ENCODE measurements at places on chromosomes 5 and 9.

DNA sequence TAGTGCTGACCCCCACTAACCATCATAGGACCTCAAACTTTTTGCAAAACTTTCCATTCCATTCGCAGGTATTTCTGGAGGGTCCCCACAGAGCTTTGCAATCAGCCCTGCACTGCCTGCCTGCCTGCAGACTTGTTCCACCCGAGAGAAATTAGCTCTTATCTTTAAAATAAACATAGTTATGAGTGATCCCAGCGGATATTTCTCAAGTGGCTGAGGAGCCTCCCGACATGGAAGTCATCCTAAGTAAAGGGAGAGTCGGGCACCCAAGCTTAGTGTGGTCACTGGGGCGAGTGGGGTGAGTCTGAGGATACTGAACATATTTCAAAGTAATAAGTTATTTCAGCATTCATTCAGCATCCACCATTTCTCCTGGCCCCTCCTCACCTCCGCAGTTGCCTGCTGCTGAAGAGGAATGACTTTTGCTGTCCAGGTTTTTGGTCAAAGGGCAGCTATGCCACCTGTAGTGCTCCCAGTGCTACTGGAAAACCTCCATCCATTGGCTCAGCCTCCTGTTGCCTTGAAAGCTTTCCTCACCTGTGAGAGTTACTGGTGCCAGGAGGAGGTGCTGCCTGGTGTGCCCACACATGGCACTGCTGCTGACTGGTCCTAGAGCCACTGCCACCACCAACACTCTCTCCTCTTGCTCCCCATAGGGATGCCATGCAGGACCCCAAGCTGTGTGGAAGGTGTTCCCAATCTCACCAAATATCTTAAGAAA is 89.7 kb upstream of the PCSK1 start:
- DNase-seq = no peak

- DNase-seq = no peak
Observed at GRCh38 chr5:141613344-141613743, 5.5 kb downstream of the DIAPH1 start.

DNA sequence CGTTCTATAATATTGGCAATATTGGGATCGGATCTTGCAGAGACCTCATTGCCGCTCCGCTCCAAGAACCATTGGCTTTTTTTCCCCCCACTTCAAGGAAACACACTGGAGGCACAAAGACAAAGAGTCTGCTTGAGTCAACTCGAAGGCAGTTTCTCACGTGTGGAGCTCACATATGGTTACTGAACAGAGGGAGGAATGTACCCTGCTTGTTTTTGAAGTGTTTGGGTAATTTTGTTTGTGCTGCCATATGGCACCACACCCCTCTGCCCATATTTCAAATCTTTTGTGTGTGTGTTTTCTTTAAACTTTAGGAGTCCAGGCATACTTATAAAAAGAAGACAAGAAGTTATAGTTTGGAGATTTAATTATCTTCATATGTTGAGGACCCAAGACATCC is 595.9 kb downstream of the DTWD2 start:
- DNase-seq = no peak

- DNase-seq = no peak
Observed at GRCh38 chr5:14675865-14676300, 11.4 kb downstream of the OTULIN start.

- no peak for DNase-seq
Observed at GRCh38 chr5:158376679-158377078, 517.7 kb upstream of the CLINT1 start.

GRCh38 chr5:139186752-139187326 is 11.3 kb downstream of the SIL1 start:
- DNase-seq = no peak

GRCh38 chr9:106482733-106483132 is 380.2 kb upstream of the ZNF462 start:
- no peak for DNase-seq

GRCh38 chr5:132365213-132365612 is 4.3 kb upstream of the SLC22A5 start:
- DNase-seq = no peak

DNA sequence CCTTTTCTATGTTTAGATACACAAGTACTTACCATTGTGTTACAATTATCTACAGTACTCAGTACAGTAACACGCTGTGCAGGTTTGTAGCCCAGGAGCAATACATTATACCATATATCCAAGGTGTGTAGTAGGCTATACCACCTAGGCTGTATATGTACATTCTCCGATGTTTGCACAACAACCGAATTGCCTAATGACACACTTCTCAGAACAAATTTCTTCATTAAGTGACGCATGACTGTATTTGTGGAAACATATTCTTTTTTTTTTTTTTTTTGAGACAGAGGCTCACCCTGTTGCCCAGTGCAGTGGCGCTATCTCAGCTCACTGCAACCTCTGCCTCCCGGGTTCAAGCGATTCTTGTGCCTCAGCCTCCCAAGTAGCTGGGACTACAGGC is 4.0 kb upstream of the RAD23B start:
- DNase-seq = no peak

DNA sequence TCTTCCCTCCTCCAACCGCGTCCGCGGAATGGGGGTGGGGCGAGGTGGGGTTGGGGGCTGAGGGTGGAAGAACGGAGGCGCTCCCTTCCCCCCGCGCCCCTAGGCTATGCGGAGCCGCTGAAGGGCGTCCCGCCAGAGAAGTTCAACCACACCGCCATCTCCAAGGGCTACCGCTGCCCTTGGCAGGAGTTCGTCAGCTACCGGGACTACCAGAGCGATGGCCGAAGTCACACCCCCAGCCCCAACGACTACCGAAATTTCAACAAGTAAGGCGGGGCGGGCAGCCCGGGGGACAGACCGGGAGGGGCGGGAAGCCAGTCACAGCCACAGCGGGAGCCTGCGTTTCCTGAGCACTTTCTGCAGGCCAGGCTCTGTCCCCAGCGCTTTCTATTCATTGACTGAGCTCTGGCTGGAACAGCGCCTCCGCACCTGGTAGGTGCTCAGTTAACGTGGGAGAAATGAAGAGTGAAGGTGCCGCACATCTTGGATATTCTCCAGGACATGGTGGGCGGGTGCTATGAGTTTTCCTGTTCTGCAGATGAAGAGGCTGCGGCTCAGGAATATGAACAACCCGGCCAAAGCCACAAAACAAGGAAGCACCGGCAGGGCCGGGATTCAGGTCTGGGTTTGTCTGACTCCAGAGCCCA is 11.3 kb downstream of the MYOZ3 start:
- DNase-seq = peak; percentile 64

DNA sequence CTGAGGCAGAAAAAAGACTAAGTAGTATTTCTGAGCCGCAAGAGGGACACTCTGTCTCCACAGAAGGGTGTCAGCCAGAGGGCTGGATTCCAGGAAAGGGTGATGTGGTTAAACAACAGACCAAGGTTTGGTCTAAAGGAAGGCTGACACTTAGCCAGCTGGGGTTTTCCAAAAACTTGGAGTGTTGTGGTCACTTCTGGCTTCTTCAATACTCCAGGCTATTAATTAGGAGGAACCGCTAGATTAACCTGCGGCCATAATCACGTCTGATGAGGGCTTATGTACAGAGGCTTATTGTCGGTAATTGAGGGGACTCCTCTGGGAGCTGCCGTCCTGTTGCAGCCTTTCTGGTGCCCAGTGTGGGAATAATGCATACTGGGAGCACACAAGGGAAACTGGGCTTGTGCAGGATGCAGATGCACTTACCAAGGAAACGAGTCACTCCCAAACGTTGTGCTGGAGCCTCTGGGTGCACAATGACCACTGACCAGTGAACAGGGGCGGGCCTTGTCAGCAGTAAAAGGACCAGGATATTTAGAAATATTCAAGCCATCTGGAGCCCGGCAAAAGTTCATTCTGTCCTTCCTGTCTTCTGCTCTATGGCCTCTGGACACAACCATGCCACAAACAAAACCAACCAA is 70.2 kb upstream of the TUT7 start:
- DNase-seq = no peak

DNA sequence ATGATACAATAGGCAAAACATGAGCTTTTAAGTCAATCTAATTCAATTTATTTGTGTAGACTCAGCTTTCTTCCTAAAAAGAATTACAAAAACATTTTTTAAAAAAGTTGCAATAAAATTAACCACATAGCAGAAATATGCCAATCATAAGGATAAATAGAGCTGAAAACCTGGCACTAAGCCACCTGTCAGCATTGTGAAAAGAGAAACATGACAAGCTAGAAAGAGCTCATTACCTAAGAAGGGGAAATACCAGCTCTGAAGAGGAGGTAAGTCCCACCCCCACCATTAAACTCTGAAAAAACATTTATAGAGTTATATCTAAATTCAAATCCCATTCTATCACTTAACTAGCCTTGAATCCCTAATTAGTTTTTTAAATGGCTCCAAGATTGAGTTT is 372.9 kb downstream of the OSTF1 start:
- no peak for DNase-seq

GRCh38 chr5:109826426-109826825 is 136.7 kb downstream of the MAN2A1 start:
- DNase-seq = no peak

DNA sequence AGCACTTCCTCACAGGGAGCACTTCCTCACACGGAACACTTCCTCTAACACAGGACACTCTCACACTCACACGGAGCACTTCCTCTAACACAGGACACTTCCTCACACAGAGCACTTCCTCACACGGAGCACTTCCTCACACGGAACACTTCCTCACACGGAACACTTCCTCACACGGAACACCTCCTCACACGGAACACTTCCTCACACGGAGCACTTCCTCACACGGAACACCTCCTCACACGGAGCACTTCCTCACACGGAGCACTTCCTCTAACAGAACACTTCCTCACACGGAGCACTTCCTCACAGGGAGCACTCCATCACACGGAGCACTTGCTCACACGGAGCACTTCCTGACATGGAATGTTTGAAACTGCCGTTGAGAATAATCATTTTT is 13.4 kb downstream of the POMT1 start:
- DNase-seq = no peak

GRCh38 chr5:34756781-34757624 is 82.0 kb upstream of the TTC23L start:
- no peak for DNase-seq

- DNase-seq = no peak
Observed at GRCh38 chr5:145178641-145179523, 656.3 kb downstream of the PRELID2 start.

- DNase-seq = no peak
Observed at GRCh38 chr5:146643776-146644175, 127.8 kb upstream of the GPR151 start.

DNA sequence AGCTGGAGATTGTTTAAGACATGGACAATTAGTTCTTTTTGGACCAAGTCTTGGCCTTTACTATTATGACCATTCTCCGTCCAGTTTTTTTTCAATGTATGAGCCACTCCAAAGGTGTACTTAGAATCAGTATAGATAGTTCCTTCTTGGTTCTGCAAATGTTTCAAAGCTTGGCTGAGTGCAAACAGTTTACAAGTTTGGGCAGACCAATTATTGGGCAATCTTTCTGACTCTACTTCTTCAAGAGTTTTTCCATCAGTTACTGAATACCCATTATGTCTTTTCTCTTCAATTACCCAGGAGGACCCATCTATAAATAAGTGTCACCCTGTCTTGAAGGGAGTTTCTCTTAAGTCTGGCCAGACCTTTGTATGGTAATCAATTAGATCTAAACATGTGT is 15.5 kb downstream of the IFT74 start:
- DNase-seq = no peak

- no peak for DNase-seq
Observed at GRCh38 chr9:826500-827280, 14.8 kb upstream of the DMRT1 start.

DNA sequence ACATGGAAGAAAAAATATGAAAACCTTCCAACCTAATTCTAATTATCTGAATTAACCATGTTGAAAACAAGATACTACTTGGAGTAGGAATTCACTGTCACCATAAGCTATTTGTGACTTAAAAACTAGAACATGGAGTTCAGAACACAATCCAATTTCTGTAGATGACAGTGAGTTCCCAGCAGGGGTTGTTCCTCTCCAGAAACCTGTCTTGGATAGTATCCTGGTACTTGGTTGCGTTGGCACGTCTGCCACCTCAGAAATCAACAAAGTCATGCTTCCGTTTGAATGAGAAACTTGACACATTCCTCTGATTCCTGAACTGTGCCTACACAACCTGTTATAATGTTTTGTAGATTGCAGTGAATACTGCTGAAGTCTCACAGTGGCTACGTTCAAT is 789.9 kb upstream of the DMAC1 start:
- DNase-seq = no peak

- DNase-seq = no peak
Observed at GRCh38 chr5:14164164-14165163, 21.3 kb downstream of the TRIO start.

- DNase-seq = no peak
Observed at GRCh38 chr5:181001947-181002346, 13.3 kb downstream of the BTNL3 start.

DNA sequence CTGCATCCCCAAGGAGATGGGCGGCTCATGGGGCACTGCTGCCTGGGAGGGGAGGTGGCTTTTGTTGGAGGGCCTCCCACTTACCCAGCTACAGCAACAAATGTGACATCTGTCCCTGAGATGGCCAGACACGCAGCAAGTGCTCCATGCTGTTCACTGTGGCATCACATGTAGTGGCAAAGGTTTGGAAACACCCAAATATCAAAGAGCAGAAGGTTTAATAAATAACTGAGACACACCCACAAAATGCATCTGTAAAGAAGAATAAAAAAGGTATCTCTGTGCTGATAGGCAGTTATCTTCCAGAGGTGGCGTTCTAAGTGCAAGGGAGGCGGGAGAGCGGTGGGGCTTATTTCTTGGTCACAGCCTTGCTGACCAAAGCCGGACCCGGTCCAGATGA is 23.3 kb upstream of the CLPTM1L start:
- DNase-seq = no peak

GRCh38 chr9:30800421-30800820 is 1584.0 kb upstream of the ACO1 start:
- DNase-seq = no peak

DNA sequence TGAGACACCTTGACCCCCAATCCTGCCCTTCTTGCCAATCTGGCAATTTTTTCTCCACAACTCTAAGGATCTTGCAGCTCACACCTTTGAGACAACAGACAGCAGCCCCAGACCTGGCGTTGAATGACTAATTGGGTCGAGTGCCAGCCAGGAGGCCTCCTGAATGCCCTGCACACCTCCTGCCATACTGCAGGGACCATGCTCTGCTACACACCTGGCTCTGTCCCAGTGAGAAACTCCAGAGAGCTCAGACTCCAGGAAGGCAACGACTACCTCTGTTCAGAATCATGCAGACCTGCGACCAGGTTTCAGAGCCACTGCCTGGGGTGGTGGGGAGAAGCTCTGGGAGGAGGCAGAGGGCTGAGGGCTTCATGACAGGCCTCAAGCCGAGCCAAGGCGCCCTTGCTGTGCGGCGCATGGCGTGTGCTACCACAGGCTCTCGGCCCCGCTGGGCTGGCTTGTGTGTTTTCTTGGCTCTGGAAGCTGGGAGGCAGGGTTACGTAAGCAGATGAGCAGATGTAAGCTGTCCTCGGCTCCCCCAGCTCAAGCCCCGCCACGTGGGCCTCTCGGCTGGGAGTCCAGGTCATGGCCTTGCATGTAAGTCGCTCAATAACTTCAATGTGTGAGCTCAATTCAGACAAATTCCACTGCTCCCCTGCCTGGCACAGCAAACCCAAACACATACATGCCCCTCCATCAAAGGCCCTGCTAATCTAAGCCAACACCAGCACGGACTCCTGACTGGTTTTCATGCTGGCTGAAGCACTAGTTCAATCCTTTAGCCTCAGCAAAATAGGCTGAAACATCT is 27.5 kb downstream of the B4GALT1 start:
- no peak for DNase-seq

- DNase-seq = no peak
Observed at GRCh38 chr5:6394429-6395101, 16.2 kb upstream of the MED10 start.

GRCh38 chr5:141941307-141941706 is 16.7 kb downstream of the PCDH12 start:
- DNase-seq = no peak

Measured in endothelial cell (in vitro differentiated cells).